ENCODE measurements at places on chromosomes 6 and 20.

DNA sequence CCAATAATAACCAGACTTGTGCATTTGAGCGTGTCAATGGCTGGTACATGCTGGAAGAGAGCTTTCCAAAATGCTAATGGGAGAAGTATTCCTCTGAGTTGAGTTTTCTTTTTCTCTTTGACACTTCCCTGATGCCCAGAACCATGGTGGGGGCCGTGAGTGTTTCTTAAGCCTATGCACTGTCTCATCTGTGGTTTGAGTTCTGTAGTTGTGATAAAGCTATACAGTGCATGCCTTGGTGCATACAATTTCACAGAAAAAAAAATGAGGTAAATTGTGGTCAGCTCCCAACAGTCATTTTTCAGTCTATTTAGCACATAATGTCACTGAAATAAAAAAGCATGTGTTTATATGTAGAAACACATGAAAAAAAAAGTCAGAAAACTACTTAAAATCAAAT lies 204.8 kb downstream of the HDGFL1 start:
- no peak for DNase-seq
- H3K4me3 ChIP-seq, result no peak overlapping the region
- H3K27ac ChIP-seq, result no peak overlapping the region
- no peaks in the 10 kb centered on the region for H3K36me3 ChIP-seq

DNA sequence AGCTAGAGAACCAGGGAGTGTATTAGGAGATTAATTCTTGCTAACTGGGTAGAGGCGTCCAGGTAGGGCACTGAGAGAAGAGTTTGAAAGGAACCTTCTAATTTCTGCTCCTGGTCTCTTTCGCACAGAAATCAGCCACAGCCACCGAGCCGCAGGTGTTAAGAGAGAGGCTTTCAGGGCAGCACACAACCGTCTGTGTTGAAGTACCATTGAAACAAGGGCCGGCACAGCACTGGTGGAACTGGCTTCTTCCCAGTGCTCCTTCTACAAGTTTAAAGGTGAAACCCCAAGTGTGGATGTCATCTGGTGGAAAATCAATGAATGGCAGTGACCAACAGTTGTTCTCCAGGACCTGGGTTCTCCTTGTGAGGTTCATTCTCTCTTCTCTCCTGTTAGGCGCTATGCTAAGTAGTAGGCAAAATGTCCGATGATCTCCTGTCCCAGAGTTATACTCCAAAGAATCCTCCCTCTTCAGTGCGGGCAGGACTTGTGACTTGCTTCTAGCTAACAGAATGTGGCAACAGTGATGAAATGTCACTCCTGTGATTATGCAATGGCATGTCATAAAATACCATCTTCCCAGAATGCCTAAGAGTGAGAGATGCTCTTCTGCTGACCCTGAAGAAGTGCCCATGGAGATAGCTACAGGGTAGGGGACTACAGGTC lies 15.0 kb upstream of the RIN2 start:
- no peaks in the 10 kb centered on the region for H3K4me1 ChIP-seq
- H3K27me3 ChIP-seq, result peaks cover 31% of the 10 kb centered on the region
- no peak for DNase-seq
- H3K4me3 ChIP-seq, result no peak overlapping the region
- no peaks in the 10 kb centered on the region for H3K36me3 ChIP-seq
- no peak overlapping the region for H3K27ac ChIP-seq

DNA sequence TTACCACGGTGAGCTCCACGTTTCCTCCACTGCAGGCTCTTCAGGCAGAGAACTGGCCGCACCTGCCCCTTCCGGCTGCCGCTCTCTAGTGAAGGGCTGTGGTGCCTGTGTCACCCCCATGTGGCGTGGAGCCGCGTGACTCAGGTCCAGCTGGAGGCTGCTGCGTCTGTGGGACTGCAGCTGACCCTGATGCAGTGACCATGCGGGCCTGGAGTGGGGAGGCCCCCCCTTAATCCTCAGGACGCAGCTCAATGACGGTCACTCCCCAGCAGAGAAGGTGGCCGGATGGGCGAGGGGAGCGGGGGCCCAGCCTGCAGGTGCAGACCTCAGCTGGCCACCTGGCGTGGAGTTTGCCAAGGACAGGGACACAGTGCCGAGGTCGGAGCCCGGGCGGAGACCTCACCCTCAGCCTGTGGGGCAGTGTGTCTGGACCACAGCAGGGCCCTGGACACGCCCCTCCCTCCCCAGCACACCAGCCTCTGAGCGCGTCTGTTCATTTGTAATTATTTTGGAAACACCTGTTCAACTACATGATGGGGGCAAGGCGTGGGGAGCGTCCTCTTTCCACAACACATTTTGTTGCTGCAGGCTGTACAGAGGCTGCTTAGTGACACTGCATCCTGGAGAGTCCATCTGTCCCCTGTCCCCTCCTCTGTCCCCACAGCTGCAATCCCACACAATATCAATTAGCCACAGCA lies 10.7 kb downstream of the BHLHE23 start:
- H3K4me3 ChIP-seq, result no peak overlapping the region
- H3K27ac ChIP-seq, result no peak overlapping the region
- peaks cover 75% of the 10 kb centered on the region for H3K27me3 ChIP-seq
- peaks cover 2% of the 10 kb centered on the region for H3K36me3 ChIP-seq

DNA sequence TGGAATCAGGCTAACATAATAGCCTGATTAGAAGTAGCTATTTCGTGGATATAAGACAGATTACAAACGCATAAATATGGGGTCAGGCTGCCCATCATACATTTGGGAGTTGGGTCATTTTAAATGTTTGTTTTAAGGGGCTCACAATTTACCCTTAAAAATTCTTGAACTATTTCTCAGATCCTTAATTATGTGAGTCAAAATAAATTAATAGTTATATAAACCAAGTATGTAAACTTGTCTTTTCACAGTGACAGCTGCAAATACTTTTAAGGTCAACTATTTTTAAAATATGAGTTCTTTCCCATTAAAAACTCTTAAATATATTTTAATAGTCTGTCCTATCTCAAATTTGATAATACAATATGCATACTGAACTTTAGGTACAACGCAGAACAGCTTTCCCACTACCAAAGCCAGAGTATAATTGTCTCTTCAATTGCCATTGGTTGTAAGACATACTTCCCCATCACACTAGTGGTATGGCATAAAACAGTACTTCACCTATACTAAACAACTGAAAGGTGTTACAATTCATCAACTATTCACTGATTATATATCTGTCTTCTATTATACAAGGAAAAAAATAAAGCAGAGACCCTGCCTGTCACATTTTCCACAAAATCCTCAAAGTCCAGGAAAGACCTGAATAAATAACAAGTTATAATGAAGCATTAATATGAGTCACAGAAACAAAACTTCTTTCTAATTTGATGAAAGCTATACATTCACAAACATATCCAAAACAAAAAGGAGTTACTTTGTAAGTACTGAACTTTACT lies 80.8 kb upstream of the COL21A1 start:
- H3K27ac ChIP-seq, result no peak overlapping the region
- DNase-seq, result no peak
- no peaks in the 10 kb centered on the region for H3K36me3 ChIP-seq
- H3K4me3 ChIP-seq, result no peak overlapping the region
- no peaks in the 10 kb centered on the region for H3K4me1 ChIP-seq

GRCh38 chr6:43773050-43773979 lies 3.3 kb downstream of the VEGFA start:
- peaks cover 22% of the 10 kb centered on the region for H3K4me1 ChIP-seq
- DNase-seq, result no peak
- peak overlapping the region; percentile 58 for H3K4me3 ChIP-seq
- H3K36me3 ChIP-seq, result no peaks in the 10 kb centered on the region

DNA sequence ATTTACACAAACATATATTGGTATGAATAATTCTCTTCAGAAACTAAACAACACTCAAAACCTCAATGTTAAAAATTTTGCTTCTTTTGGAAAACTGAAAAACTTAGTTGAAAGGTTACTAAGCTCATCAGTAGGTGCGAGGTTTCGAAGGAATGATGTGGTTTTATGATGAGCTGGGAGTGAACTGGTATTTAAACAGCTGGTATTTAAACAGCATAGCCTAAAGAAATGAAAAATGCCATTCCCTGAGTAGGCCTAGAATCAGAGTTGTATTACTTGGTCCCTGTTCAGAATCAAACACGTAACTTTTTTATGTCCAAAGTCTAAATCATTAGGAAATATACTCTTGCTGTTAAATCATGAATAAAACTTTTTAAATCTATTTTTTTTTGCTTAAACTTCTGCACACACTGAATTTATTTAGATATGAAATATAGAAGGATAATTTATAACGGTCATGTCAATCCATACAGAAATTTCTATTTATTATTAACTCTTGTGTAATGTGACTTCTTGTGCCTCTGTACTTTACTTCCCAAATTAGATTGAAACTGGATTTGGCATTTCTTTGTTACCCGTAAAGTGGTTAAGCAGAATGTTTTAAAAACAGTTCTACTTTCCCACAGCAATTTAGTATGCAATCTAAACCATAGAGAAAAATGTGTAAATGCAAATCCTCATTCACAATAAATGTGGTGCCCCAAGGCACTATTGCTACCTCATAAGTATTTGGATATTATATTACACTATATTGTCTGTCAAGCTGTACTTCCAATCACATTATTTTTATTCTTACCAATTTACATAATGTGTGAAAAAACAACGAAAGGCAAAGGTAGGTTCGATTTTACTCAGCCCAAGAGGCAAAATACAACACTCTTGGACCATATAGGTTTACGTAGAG lies 124.1 kb downstream of the HS3ST5 start:
- DNase-seq, result no peak
- H3K27ac ChIP-seq, result no peak overlapping the region
- H3K4me3 ChIP-seq, result no peak overlapping the region
- no peaks in the 10 kb centered on the region for H3K36me3 ChIP-seq
- H3K4me1 ChIP-seq, result no peaks in the 10 kb centered on the region

DNA sequence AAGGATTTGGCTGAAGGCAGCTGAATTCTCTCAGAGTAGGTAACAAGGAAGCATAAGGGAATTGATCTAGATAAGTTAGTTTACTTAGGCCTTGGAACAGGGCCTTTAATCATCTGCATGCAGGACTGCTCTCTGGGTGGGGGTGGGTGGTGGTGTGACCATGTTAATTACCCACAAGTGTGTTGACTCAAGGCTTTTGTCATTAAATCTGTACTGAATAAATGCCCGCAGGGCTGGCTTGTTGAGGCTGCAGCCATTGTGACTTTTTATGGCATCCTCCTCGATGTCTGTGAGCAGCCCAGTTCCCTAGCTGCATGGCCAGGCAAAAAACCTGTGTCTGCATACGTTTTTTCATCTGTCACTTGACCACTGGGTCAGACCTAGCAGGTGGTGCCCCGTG lies 63.5 kb upstream of the ASCC3 start:
- no peaks in the 10 kb centered on the region for H3K36me3 ChIP-seq
- no peak overlapping the region for H3K27ac ChIP-seq
- H3K27me3 ChIP-seq, result no peaks in the 10 kb centered on the region
- no peak overlapping the region for H3K4me3 ChIP-seq
- H3K4me1 ChIP-seq, result no peaks in the 10 kb centered on the region

GRCh38 chr20:640674-641515 lies 12.1 kb downstream of the SRXN1 start:
- DNase-seq, result no peak
- H3K27me3 ChIP-seq, result peaks cover 44% of the 10 kb centered on the region
- H3K27ac ChIP-seq, result peak overlapping the region; percentile 65
- peaks cover 3% of the 10 kb centered on the region for H3K36me3 ChIP-seq

DNA sequence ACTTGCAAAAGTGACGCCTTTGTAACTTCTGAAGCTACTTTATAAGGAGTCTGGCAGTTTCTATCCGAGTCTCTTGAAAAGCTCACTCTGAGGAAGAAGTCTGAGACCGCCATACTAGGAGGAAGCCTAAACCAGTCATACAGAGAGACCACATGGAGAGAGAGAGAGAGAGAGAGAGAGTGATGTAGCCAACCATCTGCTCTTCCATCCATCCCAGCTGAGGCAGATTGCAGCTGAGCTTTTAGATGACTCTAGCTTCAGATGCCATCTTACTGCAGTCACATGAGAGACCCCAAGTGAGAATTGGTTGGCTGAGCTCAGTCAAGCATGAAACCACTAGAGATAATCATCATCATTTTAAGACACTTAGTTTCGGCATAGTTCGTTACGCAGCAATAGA lies 15.0 kb upstream of the DTNBP1 start:
- no peak for DNase-seq
- no peak overlapping the region for H3K4me3 ChIP-seq
- peaks cover 39% of the 10 kb centered on the region for H3K27me3 ChIP-seq

Data from T-helper 17 cell (primary cell).